ENCODE measurements at places on chromosomes 5 and 9. TPM values are rescaled to one million over a fixed set of nuclear protein-coding genes. Genes with fewer than 3 reads are reported as not detected.

GRCh38 chr5:14204785-14205321, 61.7 kb downstream of the TRIO start:
- H3K36me3 ChIP-seq, result no peaks in the 10 kb centered on the region
- H3K4me3 ChIP-seq, result peak overlapping the region; percentile 24
- DNase-seq, result no peak
- peaks cover 2% of the 10 kb centered on the region for H3K4me1 ChIP-seq
- H3K27ac ChIP-seq, result no peak overlapping the region

GRCh38 chr9:14899042-14899814, 11.0 kb downstream of the FREM1 start:
- no peaks in the 10 kb centered on the region for H3K4me1 ChIP-seq
- H3K27ac ChIP-seq, result peak overlapping the region; percentile 18
- no peak for DNase-seq
- H3K27me3 ChIP-seq, result peaks cover 8% of the 10 kb centered on the region
- no peaks in the 10 kb centered on the region for H3K36me3 ChIP-seq

The IL13 gene
- 0.31 TPM for total RNA-seq

The DMRT3 gene
- not detected for total RNA-seq

All from naive thymus-derived CD8-positive, alpha-beta T cell (primary cell).